ENCODE measurements at places on chromosomes 6 and 20.

- no peak for DNase-seq
Measured at GRCh38 chr6:37125774-37126492, 44.0 kb upstream of the PIM1 start.

- no peak for DNase-seq
Measured at GRCh38 chr20:51043811-51044210, 20.9 kb upstream of the KCNG1 start.

GRCh38 chr6:28816909-28817807 lies 106.6 kb downstream of the TRIM27 start:
- DNase-seq = peak; percentile 66

DNA sequence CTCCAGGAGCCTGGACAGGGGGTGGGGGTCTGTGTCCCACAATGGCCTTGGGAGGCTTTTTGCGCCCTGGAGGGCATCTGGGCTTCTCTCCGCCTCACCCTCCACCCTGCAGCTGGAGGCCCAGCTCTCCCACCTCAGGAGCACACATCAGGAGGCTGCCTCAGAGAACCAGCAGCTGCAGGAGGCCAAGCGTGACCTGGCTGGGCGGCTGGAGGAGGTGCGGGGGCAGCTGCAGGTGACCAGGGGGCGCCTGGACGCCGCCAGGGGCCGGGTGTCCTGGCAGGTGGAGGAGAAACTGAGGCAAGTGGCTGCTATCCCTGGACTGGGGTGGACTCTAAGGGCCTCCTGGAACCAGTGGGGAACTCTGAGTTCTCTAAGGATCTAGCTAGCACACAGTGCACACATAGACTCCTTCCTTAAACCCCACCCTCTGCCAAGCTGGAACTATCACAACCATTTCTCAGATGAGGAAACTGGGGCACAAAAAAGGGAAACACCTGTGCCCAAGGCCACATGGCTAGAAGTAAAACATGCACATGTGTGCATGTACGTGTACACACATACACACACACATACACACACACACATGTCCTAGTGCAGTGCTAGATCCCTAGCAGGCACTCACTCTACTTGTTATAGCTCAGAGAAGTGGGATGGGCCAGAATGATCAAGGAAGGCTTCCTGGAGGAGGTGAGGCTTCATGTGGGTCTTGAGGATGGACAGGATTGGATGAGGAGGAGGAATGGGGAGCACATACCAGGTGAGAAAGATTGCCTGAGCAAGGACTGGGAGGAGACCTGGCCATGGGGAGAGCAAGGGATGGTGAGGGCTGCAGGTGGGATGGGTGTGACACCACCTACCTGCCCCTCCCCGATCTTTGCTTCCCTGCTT lies 22.9 kb downstream of the RAB44 start:
- no peak for DNase-seq

GRCh38 chr6:75870389-75870788 lies 121.3 kb downstream of the MYO6 start:
- DNase-seq = no peak

DNA sequence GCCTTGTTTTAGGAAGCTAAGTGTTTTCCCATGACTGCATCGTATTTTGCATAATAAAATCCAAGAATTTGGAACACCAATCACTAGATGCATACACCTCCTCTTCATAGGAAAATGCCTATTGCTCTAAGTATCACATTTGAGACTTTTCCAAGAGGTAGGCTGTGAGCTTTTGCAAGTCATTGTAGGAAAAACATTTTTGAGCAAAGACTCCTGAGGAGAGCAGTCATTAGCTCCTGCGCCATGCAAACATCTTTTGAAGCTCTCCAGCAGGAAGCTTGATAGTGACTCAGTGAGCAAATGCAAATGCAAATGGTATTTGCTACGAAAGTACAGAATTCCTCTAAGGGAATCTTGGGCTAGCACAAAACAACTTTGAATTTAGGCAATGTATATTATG lies 750.4 kb downstream of the QKI start:
- DNase-seq = no peak

GRCh38 chr6:747921-748320 lies 55.0 kb upstream of the EXOC2 start:
- no peak for DNase-seq

DNA sequence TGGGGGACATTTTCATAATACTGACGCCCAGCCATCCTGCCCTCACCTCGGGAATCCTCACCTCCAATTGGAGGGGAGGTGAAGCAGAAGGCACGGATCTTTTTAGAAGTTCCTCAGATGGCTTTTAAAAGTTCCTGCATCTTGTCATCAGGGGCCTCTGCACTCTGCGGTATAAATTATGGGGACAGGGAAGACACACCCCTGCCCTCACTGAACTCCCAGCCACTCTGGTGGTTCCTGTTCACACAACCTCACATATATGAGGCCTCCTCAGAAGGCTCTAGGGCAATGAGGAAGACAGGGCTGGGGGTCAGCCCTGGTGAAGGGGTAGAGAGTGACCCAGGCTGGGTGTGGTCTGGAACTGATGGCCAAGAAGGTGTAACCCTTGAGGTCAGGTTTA lies 187.0 kb downstream of the SOD2 start:
- no peak for DNase-seq

DNA sequence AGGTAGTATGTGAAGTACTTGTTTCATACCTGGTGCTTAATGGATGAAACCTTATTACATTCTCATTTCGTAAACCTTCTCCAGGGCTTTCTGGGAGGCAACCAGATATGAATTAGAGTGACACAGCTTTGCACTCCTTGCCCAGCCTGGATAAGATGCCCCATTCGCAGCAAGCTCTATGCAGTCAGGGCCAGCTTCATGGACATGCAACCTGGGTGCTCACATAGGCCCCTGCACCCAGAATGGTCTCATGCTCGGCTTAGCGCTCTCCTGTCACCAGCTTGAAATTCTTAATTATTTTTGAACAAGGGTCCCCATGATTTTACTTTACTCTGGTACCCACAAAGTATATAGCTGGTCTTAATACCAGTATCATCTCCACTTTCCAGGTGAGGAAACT lies 11.3 kb upstream of the PTGIS start:
- DNase-seq = no peak

- no peak for DNase-seq
Measured at GRCh38 chr6:150659046-150659763, 59.5 kb downstream of the PLEKHG1 start.

- DNase-seq = no peak
Measured at GRCh38 chr6:3506751-3507383, 50.0 kb upstream of the SLC22A23 start.

DNA sequence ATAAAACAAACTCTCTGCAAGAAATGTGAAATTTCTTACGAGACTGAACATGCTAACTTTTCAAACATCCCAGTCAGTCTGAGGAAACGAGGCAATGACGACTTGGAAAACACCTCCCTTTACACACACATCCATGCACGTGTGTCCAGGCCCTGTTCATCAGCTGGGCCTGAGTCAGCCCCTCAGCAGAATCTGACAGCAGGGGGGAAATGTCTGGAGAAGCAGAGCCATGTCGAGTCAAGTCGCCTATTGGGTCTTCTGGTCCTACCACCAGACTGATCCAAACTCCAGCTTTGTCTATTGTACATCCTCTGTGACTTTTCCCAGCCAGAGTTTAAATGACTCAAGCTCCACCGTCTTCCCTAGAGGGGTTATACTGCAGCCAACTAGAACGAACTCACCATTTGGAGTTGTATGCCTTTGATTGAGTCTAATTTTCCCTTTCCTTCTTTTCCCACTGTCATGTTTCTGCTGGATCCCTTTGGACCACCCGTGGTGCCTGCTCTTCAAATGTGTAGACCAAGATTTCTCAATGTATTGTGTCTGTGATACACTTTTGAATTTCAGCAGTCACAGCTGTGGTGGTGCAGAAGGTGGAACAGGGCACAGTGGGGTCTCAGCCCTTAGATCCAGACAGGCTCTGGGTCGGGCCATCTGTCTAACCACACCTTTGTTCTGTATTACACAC lies 254.0 kb downstream of the CDC5L start:
- no peak for DNase-seq

DNA sequence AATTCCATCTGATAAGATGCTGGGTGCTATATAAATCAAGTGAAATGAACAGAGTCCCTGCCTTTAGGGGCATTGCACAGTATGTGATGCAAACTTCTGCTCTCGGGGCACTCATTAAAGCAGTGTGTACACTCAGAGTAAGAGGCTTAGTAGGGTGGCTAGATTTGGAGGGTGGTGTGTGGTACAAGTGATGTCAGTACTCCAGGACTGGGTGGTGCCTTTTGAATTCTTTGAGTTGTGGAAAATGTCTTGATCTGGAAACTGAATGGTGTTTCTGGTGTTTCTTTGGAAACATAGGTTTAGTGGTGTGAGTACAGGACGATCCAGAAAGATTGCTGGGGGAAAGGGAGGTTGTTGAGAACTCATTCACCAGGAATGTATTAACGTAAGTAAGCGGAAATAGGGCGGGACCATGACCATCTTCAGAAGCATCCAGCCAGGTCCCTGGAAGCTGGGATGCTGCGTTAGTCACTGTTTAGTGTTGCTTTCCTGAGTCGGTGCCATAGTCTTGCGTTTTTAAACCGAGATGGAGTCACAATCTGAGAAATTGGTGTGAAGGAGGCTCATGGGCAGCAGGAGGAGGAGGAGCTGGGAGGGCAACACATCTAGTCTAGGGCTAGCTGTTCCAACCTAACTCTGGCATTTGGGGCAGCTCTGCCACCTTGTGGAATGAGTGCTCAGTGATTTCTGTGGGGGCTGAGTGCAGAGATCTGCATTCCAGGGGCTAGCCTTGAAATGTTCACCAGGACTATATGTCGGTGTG lies 70.3 kb downstream of the SCAND1 start:
- peak; percentile 76 for DNase-seq

DNA sequence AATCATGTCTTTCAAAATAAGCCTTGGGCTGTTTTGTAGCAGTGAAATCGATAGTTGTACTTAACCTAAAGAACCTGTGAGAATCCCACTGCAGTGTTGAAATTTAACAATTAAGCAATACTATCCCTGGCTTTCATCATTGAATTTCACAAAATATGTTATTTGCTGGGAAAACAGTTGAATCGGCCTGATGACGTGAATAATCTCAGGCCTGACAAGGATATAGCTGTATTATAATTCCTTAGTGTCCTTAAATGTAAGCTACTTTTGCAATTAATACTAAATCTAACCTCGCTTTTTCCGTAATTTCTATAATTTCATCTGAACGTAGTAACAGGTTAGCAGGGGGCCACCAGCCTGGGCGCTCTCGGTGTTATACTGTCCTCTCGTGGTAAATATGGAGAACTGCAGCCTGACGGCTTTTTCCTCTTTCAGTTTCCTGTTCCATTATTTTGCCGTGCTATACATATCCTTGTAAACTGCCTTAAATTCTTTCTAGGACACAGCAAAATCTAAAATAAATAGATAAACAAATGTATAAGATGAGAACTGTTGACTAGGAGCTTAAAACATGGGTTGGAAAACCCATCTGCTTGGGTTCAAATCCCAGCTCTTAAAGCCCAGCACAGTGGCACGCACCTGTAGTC lies 24.0 kb downstream of the MTFR2 start:
- DNase-seq = peak; percentile 72

GRCh38 chr20:51442602-51443001 lies 99.9 kb downstream of the NFATC2 start:
- no peak for DNase-seq

- no peak for DNase-seq
Measured at GRCh38 chr6:52059821-52060220, 27.6 kb downstream of the PKHD1 start.

DNA sequence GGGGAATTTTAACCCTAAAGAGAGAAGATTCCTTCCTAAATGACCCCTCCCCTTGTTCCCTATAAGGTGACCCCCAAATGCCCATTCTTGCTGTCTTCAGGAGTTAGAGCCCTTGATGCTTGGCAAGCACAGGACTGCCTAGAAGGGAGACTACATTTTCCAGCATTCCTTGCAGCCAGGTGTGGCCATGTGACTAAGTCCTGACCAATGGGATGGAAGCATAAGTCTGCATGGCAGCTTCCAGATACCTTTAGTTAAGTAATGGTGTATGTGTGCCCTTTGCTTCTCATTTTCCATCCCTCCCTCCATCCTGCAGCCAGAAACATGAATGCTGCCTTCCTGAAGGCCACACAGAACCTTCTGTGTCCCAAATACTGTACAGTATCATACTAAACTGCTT lies 5.5 kb downstream of the BFSP1 start:
- peak; percentile 37 for DNase-seq

GRCh38 chr6:150145427-150145826 lies 2.6 kb downstream of the PPP1R14C start:
- no peak for DNase-seq

GRCh38 chr20:47950913-47951283 lies 165.6 kb upstream of the SULF2 start:
- no peak for DNase-seq

DNA sequence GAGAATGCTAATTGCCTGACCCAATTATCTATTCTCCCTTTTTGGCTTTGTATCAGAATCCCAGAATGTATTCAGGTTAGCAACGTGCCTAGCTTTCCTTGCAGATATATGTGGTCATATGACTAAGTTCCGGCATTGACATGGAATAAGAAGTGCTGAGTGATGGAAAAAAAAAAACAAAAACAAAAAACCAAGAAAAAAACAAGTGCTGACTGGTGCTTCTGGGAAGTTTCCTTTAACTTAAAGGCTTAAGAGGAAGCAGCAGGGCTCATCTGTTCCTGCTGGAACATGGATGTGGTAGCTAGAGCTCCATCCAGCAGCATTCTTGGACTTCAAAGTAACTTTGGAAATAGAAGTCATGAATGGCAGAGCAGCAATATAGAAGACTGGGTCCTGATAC lies 10.4 kb upstream of the RPF2 start:
- no peak for DNase-seq

DNA sequence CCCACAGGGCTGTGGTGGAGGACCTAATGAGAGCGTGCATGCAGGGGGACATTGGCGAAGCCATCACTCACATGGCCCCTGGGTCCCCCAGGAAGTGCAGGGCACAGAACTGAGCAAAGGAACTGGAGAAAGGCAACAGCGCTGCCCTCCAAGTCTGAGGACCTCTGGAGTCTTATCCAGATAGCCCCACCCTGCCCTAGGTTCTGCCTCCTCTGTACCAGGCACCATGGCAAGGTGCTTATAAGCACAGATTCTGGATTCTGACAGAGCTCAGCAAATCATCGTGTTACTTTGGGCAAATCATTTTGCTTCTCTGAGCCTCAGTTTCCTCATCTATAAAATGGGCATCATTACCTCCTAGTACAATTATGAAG lies 44.5 kb downstream of the SLC13A3 start:
- DNase-seq = no peak

GRCh38 chr6:107219851-107220250 lies 104.5 kb upstream of the BEND3 start:
- DNase-seq = no peak

GRCh38 chr6:37155394-37156312 lies 14.3 kb upstream of the PIM1 start:
- peak; percentile 80 for DNase-seq

GRCh38 chr6:9646342-9647070 lies 768.4 kb downstream of the TFAP2A start:
- no peak for DNase-seq

GRCh38 chr20:3586093-3586492 lies 77.1 kb downstream of the GFRA4 start:
- no peak for DNase-seq

DNA sequence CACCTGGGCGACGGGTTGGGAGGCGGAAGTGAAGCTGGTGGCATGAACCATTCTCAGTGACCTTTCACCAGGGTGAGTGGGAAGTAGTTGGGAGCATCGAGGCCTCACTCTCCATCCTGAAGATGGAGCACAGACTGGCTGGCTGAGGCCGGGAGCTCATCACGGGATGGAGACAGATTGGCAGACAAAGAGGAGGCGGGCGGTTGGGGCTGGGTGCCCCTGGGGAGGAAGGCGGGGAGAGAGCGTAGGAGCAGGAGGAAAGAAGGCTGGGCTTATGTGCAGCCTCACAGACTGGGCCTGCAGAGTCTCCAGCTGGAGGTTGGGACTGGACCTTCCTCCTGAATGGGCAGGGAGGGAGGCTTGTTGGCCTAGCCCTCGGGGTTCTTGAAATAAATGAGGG lies 44.2 kb upstream of the SCRT2 start:
- no peak for DNase-seq
